Thoracic aorta endothelial cell (primary cell): ENCODE measurements at places on chromosomes 2 and 18. TPM values are rescaled to one million over a fixed set of nuclear protein-coding genes. Genes with fewer than 3 reads are reported as not detected.

The KRTCAP3 gene
- 0.53 and 0.57 TPM in 2 replicates for total RNA-seq

The MYO3B gene
- under 0.01 TPM in 1 of 2 replicates, not detected in the other for total RNA-seq

The FN1 gene
- total RNA-seq: 1,060 and 2,196 TPM in 2 replicates

The OLA1 gene
- 154 and 167 TPM in 2 replicates for total RNA-seq

The G6PC2 gene
- not detected in 2 replicates for total RNA-seq

The ZBTB7C gene
- total RNA-seq: under 0.01 TPM in 1 of 2 replicates, not detected in the other

The GNLY gene
- not detected in 2 replicates for total RNA-seq

The KIAA2012 gene
- not detected in 2 replicates for total RNA-seq

The SH3RF3 gene
- 4.9 and 7.3 TPM in 2 replicates for total RNA-seq

The SCYGR4 gene
- not detected in 2 replicates for total RNA-seq

The KCNG3 gene
- under 0.01 TPM in 1 of 2 replicates, not detected in the other for total RNA-seq

The MYO7B gene
- total RNA-seq: 0.14 TPM in 1 of 2 replicates, not detected in the other

The TPRKB gene
- 53.1 and 70.6 TPM in 2 replicates for total RNA-seq
